ENCODE measurements at places on chromosomes 4 and X. TPM values are rescaled to one million over a fixed set of nuclear protein-coding genes. Genes with fewer than 3 reads are reported as not detected.
A peak's percentile ranks its signal among the peaks of the same experiment; 100 is the strongest.

Gene UGT2A1
- not detected for total RNA-seq

Gene SLC9B1
- total RNA-seq, result 0.24 TPM

DNA sequence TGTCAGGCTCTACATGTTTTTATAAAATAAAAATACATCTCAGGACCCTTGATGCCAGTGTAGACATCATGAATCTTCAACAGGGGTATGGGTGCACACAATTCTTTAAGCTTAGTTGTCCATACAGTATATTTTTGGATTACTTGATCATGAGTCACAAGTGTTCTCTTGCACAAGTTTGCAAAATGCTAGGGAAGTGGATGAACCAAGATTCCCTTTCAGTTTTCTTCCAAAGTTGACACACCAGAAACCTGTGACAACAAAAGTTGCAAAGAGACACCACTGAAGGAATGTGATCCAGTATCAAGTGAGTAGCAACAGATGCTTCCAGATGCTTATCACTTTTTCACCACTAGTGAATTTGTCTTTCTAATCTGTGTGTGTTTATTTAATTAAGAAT, 1021.2 kb downstream of the PCDH7 start:
- DNase-seq, result no peak

Gene APOOL
- 7.4 TPM for total RNA-seq

Gene PGAM4
- not detected for total RNA-seq

DNA sequence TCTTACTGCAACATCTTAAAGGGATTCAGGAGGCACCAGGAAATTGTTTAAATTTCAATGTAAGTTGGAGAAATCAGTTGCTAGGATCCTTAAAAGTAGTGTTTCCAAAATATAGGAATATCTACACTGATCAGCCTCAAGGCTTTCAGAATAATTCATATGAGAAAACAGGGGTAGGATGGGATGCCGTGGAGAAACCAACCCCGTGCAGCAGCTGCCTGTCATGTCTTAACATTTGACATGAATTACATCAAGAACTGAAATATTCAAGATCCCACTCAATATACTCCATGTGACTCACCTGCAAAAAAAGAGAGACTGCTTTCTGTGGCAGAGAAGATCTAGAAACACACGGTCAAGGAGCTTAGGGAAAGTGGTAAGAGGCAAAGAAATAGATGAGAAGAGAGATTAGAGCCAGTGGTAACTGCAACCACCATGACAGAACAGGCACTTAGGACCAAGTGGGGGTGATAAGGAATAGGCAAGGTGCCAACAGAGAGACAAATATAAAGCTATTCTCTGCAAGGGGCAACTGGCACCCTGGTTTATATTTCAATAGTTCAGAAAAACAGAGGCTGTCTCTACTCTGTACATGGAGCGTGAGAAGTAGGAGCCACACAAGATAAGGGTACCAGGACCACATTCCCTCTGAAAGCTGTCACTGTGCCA, 64.0 kb downstream of the SLC39A8 start:
- no peak for DNase-seq

Gene ATP8A1
- 0.12 TPM for total RNA-seq

- peak; percentile 74 for DNase-seq
These were observed 2284.8 kb downstream of the ARAP2 start for GRCh38 chr4:33959519-33959918.

- no peak for DNase-seq
These were observed 345.9 kb downstream of the ADGRL3 start for GRCh38 chr4:61545902-61546480.

DNA sequence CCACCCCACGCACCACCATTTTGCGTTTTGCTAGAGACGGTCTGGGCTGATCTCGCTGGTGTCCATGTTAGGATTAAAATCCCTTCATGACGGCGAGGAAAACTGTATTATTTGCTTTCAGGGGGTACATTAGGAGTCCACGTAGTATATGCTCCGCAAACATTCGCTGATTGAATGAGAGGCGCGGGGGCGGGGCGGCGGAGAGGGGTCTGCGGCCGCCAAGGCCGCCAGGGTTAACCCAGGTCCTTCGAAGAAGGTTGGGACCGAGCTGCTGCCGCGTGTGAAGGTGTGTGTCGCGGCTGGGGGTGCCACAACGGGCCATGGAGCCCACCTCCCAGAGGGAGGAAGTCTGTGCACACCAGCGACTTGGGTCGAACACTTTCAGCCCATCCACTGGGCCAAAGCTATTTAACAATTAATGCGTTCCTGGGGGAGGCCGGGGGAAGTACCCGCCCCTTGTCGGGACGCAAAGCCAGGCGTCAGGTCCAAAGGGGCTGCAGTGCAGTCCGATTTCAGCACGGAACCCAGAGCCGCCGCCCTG, 6.4 kb upstream of the PITX2 start:
- DNase-seq, result no peak

- DNase-seq, result no peak
These were observed 22.4 kb upstream of the SH3KBP1 start for GRCh38 chrX:19909761-19910160.

- DNase-seq, result peak; percentile 86
These were observed 240.0 kb downstream of the BCOR start for GRCh38 chrX:39857780-39858179.

Gene TBX22
- total RNA-seq, result not detected

Data from RPMI7951 (cell line).